ENCODE measurements at places on chromosomes 4 and X. TPM values are rescaled to one million over a fixed set of nuclear protein-coding genes. Genes with fewer than 3 reads are reported as not detected.

- no peak for DNase-seq
Measured at GRCh38 chrX:12779534-12779933, 11.7 kb upstream of the PRPS2 start.

Gene SMAD1
- total RNA-seq = 3.9 TPM

- no peak for DNase-seq
Measured at GRCh38 chr4:42080306-42080705, 72.1 kb downstream of the BEND4 start.

- DNase-seq = peak; percentile 91
Measured at GRCh38 chrX:43958529-43958928, 14.7 kb downstream of the NDP start.

- no peak for DNase-seq
Measured at GRCh38 chr4:10151182-10151581, 34.6 kb upstream of the WDR1 start.

Gene SLC6A8
- total RNA-seq = 14.5 TPM

Gene SYP
- total RNA-seq = 8.7 TPM

DNA sequence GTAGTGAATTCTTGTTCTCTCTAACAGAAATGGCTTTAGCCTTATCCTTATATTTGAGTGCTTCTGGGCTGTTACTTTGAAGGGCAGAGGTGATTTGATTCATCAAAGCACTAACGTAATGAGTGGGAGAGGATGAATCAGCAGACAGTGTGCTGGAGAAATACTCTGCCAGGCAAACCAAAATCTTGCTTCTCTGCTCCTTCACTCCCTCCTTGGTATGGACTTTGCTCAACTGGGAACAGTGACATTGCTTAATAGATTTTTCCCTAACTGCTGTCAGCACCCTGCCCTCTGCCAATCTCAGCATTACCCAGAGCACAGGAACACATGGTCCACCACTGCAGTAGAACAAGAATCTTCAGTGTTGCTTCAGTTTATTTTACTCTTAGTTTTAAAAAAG is 56.0 kb downstream of the PDLIM5 start:
- no peak for DNase-seq

GRCh38 chr4:126772662-126773061 is 860.1 kb upstream of the INTU start:
- no peak for DNase-seq

Gene RAB9B
- total RNA-seq = not detected

GRCh38 chrX:147468600-147468999 is 443.1 kb upstream of the FMR1 start:
- DNase-seq = no peak

Gene FAM149A
- 4.3 TPM for total RNA-seq

- DNase-seq = no peak
Measured at GRCh38 chrX:153501530-153501929, 6.8 kb downstream of the BGN start.

Gene RTL5
- total RNA-seq = 2.0 TPM

GRCh38 chrX:129360175-129360574 is 163.1 kb downstream of the SMARCA1 start:
- DNase-seq = peak; percentile 11

DNA sequence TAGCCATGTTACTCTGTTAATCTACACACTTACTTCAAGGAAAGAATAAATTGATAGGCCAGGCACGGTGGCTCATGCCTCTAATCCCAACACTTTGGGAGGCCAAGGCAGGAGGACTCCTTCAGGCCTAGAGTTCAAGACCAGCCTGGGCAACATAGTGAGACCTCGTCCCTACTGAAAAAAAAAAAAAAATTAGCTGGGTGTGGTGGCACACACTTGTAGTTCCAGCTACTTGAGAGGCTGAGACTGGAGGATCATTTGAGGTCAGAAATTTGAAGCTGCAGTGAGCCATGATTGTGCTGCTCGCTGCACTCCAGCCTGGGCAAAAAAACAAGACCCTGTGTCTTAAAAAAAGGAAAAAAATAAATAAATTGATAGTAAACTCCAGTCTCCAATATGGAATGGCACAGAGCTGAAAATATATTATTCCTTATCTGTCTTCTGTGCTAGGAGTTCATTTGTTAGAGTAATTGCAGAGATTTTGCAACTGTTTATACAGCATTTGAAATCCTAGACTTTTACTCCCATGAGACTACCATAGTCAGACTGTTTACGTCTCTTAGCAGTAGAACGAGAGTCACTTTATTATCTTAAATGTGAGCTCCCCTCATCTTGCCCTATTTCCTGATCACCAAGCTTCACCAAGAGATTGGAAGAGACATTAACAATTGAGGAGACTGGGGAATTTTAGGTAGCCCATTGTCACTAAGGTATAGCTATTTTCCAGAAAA is 18.8 kb upstream of the TMEM131L start:
- DNase-seq = no peak

GRCh38 chr4:108320061-108320460 is 151.3 kb upstream of the LEF1 start:
- DNase-seq = no peak

Gene PNMA3
- not detected for total RNA-seq

DNA sequence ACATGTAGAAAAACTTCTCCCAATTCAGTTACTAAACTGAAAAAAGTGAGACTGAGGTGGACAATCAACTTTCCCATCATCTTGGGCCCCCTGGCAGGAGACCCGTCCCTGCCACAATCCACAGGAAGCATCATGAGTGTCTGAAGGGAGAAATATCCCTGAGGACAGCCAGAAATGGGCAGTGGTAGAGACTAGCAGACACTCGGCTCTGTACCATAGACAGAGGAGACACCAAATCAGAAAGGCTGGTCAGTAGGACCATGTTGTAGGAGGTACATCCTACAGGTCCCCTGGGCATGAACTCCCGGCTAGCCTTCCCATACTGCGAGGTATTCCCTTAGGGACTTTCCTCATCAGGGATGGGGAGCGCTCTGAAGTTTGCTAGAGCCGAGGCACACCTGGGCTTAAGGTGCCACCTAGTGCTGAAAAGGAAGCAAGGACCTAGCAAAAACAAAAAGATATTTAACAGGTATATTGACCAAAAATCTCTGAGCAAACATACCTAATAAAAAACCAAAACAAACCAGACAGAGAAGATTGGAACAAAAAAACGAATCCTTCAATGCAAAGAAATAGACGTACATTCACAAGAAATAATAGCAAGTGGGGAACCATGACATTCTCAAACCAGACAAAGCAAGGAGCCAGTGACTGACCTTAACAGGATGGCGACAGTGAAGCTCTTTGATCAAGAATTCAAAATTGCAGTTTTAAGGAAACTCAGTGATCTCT is 55.6 kb downstream of the HAUS3 start:
- DNase-seq = peak; percentile 31

Gene NXF3
- total RNA-seq = not detected

Gene ARSJ
- not detected for total RNA-seq

- no peak for DNase-seq
Measured at GRCh38 chr4:100816436-100817045, 298.7 kb upstream of the EMCN start.

- no peak for DNase-seq
Measured at GRCh38 chr4:98433691-98434090, 172.5 kb downstream of the RAP1GDS1 start.

Gene MUC7
- not detected for total RNA-seq

- no peak for DNase-seq
Measured at GRCh38 chr4:108980455-108981239, 217.8 kb upstream of the ETNPPL start.

DNA sequence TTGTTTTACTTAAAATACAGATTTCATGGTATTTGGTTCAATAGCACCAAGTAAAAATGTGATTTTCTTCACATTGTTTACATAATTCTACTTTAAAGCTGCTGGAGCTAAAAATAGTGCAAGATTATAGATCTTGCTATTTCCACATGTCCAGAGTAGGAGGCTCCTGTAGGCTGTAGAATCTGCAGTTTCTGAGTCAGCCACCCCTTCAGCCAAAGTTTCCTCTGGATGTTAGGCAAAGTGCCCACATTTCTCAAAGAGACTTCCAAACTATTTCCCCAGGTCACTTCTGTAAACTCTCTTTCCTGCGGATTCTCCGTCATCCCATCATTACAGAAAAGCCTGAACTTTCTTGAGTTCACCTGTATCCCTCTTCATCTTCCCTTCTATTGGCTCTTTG is 342.5 kb upstream of the FSTL5 start:
- no peak for DNase-seq

DNA sequence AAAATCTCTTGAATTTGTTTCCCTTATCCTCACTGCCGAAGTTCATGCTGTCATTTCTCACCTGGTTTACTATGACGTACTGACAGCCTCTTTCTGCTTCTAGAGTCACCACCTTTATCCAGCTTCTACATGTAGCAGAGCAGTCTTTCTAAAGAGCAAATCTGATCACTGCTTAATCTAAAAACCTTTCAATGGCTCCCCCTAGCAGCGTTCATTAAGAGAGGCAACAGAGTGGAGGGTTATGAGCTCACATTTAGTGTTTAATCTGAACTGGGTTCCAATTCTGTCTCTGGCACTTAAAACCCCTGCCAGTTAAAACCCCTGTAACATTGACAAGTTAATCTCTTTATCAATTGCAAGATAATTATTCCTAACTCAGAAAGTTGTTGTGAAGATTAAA is 4.4 kb downstream of the RBPJ start:
- DNase-seq = peak; percentile 32

- DNase-seq = no peak
Measured at GRCh38 chrX:124217304-124218251, 114.9 kb upstream of the TEX13D start.

GRCh38 chrX:11214346-11215190 is 78.6 kb upstream of the AMELX start:
- no peak for DNase-seq

DNA sequence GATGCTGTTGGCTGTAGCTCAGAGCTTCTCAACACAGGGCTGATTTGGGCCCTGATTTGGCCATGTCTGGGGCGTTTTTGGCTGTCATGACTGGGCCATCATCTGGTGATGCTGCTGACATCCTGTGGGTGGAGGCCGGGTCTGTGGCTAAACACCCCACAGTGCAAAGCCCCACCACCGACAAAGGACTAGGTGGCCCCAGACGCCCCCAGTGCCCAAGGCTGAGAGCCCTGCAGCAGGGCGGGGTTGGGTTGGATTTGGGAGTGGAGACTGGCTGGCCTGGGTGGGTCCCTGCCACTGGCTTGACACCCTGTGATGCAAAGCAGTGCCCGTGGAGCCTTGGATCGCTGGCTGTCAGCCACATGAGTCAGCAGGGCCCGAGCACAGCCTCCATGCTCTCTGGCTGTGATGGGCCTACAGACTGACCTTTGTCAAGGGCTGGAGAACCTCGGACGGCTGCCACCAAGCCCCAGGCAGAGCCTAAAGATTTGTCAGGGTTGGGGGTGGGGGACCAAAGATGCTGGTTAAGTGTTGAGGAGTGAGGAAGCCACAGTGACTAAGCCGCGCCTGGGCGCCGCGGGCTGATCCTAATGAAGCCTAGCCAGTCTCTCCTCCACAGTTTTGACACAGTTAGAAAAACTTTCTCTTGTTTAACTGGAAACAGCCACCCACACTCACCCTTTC is 28.3 kb downstream of the CYTL1 start:
- no peak for DNase-seq

Gene FOXR2
- total RNA-seq = not detected
